Epithelial cell of prostate (primary cell): ENCODE measurements at places on chromosomes 3 and 15.

- no peak for DNase-seq
These were observed 60.0 kb upstream of the SMAD3 start for GRCh38 chr15:67005294-67005996.

GRCh38 chr3:114178770-114179368, at the start of gene DRD3:
DRD3 (minus strand) TSS chr3:114179052; CDS start chr3:114171992, 7,060 bp downstream.
- DNase-seq, result no peak

GRCh38 chr3:123986427-123986826, 5.5 kb downstream of the ROPN1 start:
- DNase-seq, result no peak

DNA sequence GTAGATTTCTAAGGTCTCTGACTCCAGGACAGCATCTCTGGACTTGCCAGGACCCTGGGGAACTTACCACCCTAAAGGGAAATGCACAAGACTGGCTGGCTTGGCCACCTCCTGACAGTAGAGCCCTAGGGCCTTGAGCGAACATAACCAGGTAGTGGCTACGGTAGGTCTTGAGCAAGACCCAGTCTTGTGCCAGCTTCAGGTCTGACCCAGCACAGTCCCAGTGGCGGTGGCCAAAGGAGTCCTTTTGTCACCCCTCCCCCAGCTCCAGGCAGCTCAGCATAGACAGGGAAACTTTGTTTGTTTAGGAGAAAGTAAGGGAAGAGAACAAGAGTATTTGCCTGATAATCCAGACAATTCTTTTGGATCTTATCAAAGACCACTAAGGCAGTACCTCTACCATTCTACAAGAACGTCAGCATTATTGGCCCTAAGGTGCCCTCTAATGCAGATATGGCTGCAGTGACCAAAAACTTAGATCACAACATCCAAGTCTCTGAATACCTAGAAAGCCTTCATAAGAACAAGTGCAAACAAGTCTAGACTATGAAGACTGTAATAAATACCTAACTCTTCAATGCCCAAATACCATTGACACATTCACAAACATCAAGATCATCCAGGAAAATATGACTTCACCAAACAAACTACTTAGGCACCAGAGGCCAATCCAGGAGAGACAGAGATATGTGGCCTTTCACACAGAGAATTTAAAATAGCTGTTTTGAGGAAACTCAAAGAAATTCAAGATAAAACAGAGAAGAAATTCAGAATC, 38.7 kb upstream of the FBN1 start:
- DNase-seq, result peak; percentile 60

GRCh38 chr15:77732514-77733335, 100.0 kb upstream of the LINGO1 start:
- no peak for DNase-seq

GRCh38 chr3:180358179-180358578, 243.8 kb upstream of the TTC14 start:
- DNase-seq, result no peak

GRCh38 chr15:88702983-88703382, 64.2 kb downstream of the ISG20 start:
- no peak for DNase-seq

DNA sequence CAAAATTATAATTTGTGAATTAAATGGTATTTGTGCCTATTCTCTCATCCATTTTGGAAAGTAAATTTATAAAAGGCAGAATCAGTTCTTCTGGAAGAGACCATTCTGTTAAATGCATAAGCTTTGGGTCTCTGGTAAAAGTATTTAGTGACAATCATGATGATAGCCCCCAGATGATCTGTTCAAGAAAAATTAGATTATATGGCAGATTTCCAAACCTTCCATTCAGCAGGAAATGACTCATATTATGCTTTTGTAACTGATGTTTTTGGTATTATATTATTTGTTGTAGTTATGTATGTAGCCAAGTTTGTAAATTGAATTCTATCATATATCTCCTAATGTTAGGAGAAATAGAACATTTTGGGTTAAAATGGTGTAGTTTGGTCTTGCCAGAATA, 340.8 kb upstream of the DPH6 start:
- DNase-seq, result no peak

- no peak for DNase-seq
These were observed 16.6 kb upstream of the ARHGEF3 start for GRCh38 chr3:56818156-56818985.

DNA sequence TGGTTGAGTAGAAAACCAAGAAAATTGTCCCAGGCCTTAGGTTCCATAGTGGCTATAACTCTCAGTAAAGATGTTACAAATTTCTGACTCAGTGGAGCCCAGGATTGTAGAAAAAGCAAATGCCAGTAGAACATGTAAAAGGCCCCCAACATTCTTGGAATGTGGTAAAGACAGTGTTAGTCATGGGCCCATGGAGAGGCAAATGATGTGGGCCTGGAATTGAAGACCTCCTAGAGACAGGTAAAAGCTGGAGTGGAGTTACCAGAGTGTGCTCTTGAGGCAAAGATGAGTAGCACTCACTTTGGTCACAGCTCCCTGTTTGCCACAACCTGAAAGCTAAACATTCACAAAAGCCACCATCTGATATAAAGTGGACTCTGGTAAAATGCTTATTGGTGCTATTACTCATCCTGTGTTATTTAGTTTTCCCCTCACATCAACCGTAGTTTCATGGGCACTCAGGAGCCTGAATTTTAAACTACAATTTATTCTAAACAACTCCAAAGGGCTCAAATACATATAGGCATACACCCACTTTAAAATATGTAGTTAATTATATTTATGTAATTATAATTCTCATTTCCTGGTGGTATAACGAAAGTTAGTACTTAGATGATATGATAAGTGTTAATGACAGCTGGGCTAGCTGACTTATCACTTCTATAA, 359.6 kb upstream of the NECTIN3 start:
- no peak for DNase-seq

DNA sequence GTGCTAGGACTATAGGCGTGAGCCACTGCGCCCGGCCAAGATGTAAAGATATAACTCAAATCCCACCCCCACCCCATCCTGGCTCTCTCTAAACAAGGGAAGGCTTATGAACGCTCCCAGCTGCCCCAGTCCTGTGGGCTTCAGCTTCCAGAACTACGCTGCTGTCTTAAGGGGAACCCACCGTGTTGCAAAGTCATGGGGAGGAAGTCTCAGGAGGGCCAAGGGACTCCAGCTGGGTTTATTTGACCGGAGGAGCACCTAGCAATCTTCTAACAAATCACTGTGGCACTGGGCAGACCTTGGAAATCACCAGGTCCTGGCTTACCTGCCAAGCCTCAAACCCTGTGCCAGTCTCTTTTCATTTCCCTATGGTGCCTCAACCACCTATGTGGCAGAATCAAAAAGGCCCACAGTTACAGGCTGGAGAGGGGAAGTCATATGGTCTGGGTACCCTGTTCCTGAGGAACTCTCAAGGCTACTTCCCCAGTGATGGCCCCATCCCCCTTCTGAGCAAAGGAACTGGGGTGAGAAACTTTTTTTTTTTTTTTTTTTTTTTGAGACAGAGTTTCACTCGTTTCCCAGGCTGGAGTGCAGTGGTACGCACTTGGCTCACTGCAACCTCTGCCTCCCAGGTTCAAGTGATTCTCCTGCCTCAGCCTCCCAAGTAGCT, 83.4 kb downstream of the RBPMS2 start:
- no peak for DNase-seq

DNA sequence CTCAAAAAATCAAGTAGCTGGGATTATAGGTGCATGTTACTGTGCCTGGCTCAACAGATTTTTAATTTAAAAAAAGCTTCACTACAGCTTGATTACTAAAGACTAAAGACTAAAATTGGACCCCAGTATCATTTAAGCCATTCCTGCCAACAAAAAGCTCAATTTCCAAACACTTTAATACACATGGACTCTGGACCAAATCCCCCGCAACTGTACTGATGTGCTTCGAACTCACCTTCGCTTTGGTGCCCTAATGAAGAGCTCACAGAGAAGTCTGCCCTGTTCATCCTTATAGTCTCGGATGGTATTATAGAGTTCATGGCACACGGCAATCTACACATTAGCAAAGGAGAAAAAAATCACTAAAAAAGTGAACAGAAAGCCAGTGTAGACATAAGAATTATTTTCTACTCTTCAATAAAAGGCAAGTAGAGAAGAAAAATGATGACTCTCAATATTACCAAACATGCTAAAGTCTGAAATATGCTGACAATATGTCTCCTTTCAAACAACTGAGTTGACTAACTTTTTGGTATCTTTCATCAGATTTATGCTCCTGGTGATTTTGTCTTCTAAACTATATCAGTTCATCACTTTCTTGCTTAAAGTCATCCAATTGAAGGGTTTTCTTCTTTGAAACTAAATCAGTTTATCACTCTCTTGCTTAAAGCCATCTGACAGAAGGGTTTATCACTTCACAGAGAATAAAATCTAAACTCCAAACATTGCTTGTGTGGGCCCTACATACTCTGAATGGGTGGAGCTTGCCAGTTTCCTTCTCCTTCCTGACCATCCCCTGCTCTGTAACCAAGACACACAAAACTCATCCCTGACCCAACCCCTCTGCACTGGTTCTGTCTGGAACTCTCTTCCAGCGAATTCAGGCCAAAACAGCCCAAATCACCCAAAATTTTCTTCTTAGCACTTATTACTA, 7.2 kb downstream of the PBRM1 start:
- no peak for DNase-seq

DNA sequence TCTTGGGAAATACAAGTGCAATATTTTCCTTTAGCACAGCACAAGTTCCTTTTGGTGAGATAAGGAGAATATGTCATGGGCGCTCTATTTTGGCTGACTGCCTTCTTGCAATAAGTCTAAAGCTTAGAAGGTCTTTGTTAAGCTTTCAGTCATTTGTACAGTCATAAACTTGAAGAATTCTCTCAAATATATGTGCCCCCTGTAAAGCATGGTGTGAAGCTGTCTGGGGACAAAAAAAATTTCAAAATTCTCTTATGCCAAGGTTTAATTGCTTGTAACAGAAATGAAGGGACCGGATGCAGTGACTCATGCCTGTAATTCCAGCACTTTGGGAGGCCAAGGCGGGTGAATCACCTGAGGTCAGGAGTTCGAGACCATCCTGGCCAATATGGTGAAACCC, 21.7 kb upstream of the ARID3B start:
- no peak for DNase-seq

GRCh38 chr3:173750095-173750494, 352.6 kb downstream of the NLGN1 start:
- no peak for DNase-seq

DNA sequence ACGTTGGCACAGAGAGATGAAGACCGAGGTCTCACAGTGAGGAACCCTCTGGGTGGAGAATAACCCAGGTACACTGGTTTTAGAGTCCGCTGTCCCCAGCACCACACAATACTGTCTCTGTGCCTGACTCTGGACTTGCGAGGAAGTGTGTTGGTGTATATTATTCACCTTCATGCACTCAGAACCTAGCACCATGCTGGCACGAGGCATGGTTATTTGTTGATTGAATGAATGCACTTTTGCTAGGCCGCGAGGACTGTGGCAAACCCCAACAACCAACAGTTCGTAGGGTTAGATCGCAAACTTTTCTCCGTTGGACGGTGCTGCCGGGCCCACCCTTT, 484 bp upstream of the C3orf52 start:
- no peak for DNase-seq

GRCh38 chr15:64443747-64444621, 16.4 kb upstream of the ZNF609 start:
- peak; percentile 59 for DNase-seq

GRCh38 chr3:141370065-141370533, 1.8 kb downstream of the ZBTB38 start:
- peak; percentile 43 for DNase-seq

- no peak for DNase-seq
These were observed 120.5 kb downstream of the POLR2M start for GRCh38 chr15:57827021-57827420.

- DNase-seq, result no peak
These were observed 376.8 kb upstream of the THBS1 start for GRCh38 chr15:39204031-39204430.

DNA sequence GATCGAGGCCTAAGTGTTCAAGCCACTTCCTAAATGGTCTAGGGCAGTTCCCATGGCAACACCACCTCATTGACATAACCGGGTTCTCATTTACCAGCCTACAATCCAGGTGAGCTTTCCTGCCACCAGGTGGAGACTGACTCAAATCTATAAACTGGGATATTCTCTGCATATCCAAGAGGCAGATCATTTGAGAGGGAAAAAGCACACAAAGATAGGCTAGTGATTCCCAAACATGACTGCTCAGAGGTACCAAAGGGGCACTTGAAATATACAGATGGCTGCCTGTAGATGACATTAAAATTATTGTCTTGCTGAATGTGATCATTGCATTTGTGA, 141.3 kb upstream of the PROK2 start:
- peak; percentile 10 for DNase-seq

DNA sequence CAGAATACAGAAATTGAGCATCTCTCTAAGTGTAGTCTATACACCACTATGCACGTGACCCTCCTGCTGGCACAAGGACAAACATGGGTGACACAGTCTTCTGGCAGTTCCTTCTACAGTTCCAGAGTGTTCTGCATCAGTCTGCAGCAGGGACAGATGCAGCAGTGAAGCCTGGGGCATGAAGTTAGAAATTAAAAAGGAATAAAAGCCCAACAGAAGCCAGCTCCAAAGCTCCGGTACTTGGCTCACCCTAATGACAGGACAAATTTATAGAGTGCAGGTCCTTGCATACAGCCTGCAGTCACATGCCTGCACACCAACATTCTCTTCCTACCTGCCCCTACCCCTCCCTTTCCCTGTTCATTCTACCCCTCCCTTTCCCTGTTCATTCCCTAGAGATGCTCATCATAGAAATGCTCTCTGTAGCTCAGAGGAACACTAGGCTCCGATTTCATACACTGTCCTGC, 15.0 kb downstream of the UACA start:
- no peak for DNase-seq

- DNase-seq, result no peak
These were observed 82.3 kb downstream of the ST6GAL1 start for GRCh38 chr3:187012609-187013051.

- no peak for DNase-seq
These were observed 7.1 kb downstream of the BTLA start for GRCh38 chr3:112492124-112492523.

GRCh38 chr15:51004103-51004551, 90.6 kb downstream of the TNFAIP8L3 start:
- peak; percentile 82 for DNase-seq

GRCh38 chr3:119630128-119630879, 30.1 kb downstream of the POPDC2 start:
- no peak for DNase-seq

- no peak for DNase-seq
These were observed 6.9 kb upstream of the PSMA4 start for GRCh38 chr15:78533331-78533730.

DNA sequence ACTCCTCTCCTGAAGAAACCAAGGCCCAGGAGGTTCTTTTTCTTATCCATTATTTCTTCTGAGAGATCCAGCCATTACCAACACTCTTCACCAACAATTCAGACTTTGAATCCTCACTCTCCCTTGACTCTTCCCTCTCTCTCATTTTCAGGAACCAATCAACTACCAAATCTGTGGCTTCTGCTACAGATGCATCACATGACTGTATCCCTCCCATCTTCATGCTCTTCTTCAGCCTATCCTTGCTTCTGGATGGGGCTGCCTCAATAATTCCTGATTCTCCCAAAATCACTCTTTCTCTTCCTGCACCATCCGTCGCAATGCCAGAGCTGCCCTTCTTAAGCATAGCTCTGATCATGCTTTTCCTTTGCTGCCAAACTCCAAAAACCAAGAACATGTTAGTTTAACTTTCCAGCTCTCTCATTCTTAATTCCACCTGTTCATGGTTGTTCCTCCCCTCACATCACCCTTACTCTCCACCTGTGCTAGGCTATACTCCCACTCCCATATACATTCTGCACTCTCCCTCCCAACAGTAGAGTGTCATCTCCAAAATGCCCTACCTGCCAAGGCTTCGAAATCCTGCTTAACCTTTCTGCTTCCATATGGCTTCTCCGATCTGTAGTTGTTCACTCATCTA, 13.5 kb downstream of the PLD1 start:
- no peak for DNase-seq

GRCh38 chr3:65079560-65079959, 391.8 kb upstream of the ADAMTS9 start:
- no peak for DNase-seq
